ENCODE measurements at places on chromosomes 2 and 18.

GRCh38 chr2:232920055-232920454, 50.0 kb downstream of the SNORC start:
- DNase-seq, result no peak

GRCh38 chr2:60391230-60391629, 162.2 kb downstream of the BCL11A start:
- no peak for DNase-seq

GRCh38 chr2:233059797-233060500, at the start of gene INPP5D:
Gene INPP5D, plus strand, starts transcription at chr2:233060342. Its CDS starts 137 bp downstream, at chr2:233060479.
- DNase-seq, result peak; percentile 84

GRCh38 chr2:130850788-130851623, 14.3 kb downstream of the ARHGEF4 start:
- DNase-seq, result no peak

DNA sequence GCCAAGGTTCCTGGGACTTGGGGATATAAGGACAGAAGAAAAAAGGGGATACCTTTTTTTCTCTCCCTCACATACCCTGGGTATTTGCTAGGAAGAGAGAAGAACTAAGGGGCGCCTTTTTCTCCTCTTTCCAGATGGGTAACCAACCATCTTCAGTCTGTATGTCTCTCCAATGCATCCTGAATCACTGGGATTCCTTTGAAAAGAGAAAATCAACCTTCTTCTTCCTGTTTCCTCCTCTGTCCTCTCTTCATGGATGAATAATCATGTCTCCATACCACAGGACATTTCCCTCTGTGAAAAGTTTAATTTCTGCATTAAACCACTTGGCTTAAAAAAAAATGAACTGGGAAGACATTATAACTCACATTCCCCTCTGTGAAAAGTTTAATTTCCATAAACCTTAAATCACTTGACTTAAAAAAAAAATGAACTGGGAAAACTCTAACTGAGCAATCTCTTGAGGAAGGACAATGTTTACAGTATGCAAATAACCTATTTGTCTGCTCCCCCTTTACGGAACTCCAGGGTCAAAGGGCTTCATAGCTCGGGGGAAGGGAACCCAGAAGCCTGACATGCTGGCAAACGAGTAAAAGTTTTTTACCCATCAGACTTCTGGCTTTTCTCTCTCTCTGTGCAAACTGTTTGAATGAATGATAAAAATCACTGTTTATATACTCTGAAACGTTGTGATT, 56.7 kb upstream of the FAM98A start:
- DNase-seq, result no peak

GRCh38 chr2:226031647-226032501, 632.4 kb downstream of the NYAP2 start:
- no peak for DNase-seq

DNA sequence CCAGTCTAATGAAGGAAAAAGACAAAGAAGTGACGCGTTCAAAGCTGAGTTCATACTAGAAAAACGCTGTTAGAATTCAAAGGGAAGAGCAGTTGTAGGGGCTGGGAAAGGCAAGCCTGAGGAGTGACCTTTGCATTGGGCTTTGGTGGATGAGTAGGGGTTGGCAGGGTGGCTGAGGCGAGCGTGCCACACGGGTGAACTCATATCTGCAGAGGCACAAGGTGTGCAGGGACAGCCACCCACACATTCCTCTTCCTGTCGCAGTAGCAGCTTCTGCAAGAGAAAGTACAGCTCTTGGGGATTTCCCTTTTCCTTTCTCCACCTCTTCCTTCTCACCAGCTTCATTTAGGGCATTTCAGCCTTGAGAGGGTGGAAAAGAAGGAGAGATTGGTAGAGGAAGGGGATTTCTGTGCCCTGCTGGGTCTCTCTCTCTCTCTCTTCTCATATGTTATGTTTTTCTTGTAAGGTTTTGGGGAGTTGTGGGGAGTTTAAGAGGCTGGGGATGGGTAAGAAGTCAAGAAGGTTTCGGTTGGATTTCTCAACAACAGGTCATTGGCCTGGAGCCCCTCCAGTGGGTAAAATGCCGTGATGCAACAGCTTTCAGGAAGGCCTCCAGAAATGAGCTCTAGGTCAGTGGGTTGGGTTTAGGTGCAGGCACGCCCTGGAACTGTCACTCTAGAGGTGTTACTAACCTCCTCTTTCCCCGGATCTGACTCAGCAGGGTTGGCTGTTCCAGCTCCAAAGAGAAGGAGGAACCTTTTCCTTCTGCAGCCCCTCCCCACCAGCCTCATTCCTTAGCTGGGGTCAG, 40.1 kb downstream of the ODC1 start:
- peak; percentile 59 for DNase-seq

GRCh38 chr2:238863231-238863630, 15.3 kb downstream of the TWIST2 start:
- no peak for DNase-seq
